ENCODE measurements at places on chromosomes 3 and 15.

DNA sequence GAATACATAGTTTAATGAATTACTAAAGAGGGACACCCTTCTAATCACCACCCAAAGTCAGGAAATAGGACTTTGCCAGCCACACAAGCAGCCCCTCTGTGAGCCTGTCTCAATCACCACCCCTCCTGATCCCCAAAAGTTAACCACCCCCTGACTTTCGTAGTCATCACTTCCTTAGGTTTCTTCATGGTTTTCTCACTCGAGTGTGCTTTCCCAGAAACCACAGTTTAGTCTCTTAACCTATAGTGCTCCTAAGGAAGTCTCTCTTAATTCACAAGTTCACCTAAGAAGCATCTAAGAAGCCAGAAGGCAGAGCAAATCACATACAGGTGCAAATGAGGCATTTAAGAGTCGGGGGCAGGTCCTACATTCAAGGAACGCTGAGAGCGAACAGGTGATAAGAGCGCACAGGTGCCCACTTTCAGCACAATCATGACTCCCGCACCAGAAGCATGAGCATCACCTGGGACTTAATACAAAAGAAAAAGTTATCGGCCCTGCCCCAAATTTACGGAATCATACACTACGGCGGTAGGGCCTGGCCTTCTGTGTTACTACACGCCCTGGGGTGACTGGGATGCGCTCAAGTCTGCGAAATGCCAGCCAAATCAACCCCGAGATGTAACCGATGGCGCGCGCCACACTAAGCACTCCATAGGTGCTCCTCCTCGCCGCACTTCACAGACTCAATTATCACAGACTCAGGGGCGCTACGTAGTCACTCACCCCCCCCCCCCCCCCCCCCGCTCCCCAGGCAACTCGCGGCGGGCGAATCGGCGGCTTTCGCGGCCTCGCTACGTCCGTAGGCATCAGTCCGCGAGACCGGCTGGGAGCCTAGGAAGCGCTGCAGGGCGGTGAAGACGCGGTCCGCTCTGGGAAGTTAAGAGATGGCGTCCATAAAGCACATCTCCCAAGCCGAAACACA lies 815 bp downstream of the ULK4 start:
- H3K4me3 ChIP-seq = peak overlapping the region; percentile 93
- peak overlapping the region; percentile 96 for H3K27ac ChIP-seq
- H3K4me1 ChIP-seq = peaks cover 18% of the 10 kb centered on the region
- no peaks in the 10 kb centered on the region for H3K27me3 ChIP-seq
- no peaks in the 10 kb centered on the region for H3K36me3 ChIP-seq
- peak; percentile 39 for DNase-seq

- H3K27ac ChIP-seq = peak overlapping the region; percentile 48
- DNase-seq = no peak
- H3K4me1 ChIP-seq = peaks cover 18% of the 10 kb centered on the region
- no peaks in the 10 kb centered on the region for H3K27me3 ChIP-seq
- no peak overlapping the region for H3K4me3 ChIP-seq
- peaks cover 51% of the 10 kb centered on the region for H3K36me3 ChIP-seq
Observed at GRCh38 chr15:59166601-59167265, 39.9 kb upstream of the LDHAL6B start.

GRCh38 chr3:34934660-34935059 lies 704.7 kb upstream of the ARPP21 start:
- no peak for DNase-seq
- no peaks in the 10 kb centered on the region for H3K27me3 ChIP-seq
- no peaks in the 10 kb centered on the region for H3K36me3 ChIP-seq
- H3K4me1 ChIP-seq = no peaks in the 10 kb centered on the region

DNA sequence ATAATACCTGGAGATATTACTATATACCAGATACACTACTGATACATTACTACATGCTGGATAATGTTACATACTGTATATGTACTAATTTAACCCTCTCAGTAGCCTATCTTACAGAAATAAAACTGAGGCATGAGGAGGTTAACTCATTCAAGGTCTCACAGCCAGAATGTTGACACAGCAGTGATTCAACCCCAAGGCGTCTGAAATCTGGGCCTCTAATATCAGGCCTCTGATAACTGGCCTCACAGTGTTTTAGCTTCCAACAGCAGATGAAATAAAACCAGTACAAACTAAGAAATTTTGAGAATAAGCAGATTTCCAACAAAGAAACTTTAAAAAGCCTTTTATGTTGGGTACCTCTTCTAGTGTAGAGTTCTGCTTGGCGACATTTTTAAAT lies 23.4 kb downstream of the DZIP1L start:
- H3K27ac ChIP-seq = no peak overlapping the region
- DNase-seq = no peak
- H3K36me3 ChIP-seq = no peaks in the 10 kb centered on the region
- H3K4me1 ChIP-seq = no peaks in the 10 kb centered on the region
